ENCODE measurements at places on chromosomes 16 and 17.
A peak's percentile ranks its signal among the peaks of the same experiment; 100 is the strongest.

GRCh38 chr16:78727536-78727935, 628.1 kb downstream of the WWOX start:
- no peak for DNase-seq

DNA sequence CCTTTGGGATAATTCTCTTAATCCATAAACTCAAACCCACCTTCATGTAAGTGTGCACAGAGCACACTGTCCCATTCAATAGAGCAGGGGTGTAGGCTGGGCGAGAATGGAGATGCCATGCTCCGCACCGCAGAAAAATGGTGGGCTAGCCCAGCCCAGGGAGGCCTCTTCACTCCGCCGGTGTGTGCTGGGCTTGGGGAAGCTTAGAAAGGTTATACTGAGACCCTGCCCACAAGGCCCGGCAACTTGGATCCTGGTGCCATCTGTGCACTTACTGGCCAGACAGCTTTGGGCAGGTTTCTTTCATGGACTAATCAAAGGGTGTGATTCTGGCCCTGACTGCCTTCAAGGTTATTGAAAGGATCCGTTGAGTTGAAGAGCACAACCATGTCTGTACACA, 3.7 kb upstream of the STAT5A start:
- DNase-seq, result no peak

GRCh38 chr17:12089809-12090384, 69.2 kb downstream of the MAP2K4 start:
- DNase-seq, result no peak

DNA sequence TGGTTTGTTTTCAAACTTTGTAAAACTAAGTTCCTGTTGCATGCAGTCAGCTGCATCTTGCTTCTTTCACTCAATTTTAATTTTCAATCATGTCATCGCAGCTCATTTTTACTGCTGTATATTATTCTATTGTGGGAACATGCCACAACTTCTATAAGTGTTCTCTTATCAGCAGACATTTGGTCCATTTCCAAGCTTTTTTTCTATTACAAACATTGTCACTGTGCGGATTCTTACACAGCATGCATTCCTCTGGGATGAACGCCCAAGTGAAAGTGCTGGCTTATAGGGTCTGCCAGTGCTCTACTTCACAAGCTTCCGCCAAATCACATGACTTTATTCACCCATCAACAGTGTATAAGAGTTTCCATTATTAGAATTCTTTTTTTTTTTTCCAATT, 22.7 kb downstream of the GINS3 start:
- DNase-seq, result no peak

- peak; percentile 61 for DNase-seq
Observed at GRCh38 chr17:28570716-28571360, 486 bp downstream of the PIGS start.

DNA sequence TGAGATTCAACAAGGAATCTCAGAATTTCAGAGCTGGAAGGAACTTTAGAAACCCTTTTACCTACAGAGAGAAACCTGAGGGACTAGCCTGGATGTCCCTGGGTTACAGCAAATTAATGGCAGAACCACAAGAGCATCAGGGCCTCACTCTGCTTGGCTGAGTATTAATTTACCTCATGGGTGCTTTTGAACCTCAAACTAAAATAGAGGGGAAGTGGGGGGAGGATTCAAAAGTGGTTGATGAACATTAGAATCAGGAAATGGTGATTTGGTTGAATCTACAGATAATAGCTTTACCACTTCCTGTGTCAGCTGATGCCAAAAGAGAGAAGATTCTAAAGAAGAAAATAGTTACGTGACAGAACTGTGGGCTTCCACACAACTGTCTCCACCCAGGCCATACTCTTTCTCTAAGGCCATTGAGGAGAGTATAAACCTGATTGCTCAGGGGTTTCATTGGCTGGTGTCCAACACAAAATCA, 11.3 kb upstream of the SKAP1 start:
- DNase-seq, result no peak

GRCh38 chr16:27640277-27640600, 90.3 kb downstream of the KATNIP start:
- peak; percentile 57 for DNase-seq

GRCh38 chr17:30086896-30087295, 29.7 kb upstream of the NSRP1 start:
- no peak for DNase-seq

DNA sequence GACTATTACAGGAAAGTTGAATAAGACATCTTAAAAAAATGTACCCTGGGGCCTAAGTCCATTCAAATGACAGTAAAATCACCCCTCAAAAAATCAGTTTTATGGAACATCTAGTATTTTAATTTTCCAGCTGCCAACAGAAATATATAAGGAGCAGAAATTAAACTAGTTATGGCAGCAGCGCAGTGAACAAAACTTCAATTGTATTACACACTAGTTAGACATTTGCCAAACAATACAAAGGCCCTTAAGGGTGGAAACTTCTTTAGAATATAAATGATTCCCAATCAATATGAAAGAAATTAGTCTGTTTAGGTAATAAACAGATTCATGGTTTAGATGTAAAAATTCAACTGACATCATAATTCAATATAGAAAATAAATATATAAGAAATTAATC, 18.1 kb upstream of the RFFL start:
- no peak for DNase-seq

DNA sequence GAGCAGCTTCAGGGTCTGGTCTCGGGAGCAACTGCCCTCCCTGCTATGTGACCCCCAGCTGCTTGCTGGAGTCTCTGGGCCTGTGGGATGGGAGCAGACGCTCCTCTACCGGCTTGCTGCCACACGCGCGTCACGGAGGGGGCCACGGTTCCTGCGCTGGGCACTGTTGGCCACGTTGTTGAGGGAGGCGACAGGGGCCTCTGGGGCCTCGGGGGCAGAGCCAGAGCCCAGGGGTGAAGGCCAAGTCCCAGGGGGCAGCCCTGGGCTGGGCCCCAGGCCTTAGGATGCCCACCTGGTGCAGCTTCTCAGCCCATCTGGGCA, 56.6 kb downstream of the ZFPM1 start:
- no peak for DNase-seq

- no peak for DNase-seq
Observed at GRCh38 chr16:10599626-10600025, 19.2 kb upstream of the EMP2 start.

- no peak for DNase-seq
Observed at GRCh38 chr17:60769327-60769726, 91.7 kb downstream of the BCAS3 start.

GRCh38 chr17:76408037-76408849, 23.8 kb downstream of the SPHK1 start:
- peak; percentile 85 for DNase-seq

DNA sequence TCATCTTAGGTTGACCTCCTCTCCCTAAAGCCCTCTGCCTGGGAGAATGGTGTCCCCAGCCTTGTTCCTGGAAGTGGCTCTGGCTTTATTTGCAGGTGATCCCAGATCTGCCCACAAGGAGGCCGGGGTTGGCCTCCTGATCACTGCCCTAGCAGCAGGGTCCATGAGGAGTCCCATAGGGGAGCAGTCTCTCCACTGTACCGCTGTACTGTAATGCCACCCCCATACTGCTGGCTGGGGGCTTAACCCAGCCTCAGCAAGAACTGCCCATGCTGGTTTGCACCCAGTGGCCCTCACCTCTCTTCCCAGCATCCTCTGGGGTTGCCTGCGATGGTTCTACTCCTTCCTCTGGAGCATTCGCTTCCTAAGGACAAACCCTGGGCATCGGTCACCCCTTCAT, 39.1 kb downstream of the PSME3IP1 start:
- no peak for DNase-seq

GRCh38 chr16:20610211-20610891, 34.2 kb upstream of the ACSM2B start:
- no peak for DNase-seq

DNA sequence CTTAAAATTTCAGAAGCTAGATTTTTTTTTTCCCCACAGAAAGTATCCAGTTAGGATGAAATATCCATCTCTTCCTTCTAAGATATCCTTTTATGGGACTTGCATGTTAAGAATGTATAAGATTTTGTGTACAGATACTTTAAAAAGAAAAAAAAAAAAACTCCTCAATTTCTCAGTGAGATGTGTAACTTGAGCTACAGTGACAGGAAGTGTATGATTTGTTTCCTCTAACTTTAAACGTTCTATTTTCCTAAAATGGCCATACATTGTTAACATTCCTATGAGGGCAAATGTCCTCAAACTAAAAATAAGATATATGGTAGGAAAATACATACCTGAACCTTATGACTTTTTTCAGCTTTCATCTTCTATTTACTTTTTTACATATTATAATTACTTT, 8.9 kb downstream of the FBXO47 start:
- no peak for DNase-seq

DNA sequence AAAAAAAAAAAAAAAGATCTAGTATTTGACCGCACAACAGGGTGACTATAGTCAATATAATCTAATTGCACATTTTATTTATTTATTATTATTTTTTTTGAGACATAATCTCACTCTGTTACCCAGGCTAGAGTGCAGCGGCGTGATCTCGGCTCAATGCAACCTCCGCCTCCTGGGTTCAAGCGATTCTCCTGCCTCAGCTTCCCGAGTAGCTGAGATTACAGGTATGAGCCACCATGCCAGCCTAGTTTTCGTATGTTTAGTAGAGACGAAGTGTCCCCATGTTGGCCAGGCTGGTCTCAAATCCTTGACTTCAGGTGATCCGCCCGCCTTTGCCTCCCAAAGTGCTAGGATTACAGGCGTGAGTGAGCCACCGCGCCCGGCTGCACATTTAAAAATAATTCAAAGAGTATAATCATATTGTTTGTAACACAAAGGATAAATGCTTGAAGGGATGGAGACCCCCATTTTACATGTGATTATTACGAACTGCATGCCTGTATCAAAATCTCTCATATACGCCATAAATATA, 794 bp downstream of the ANKS3 start:
- no peak for DNase-seq

DNA sequence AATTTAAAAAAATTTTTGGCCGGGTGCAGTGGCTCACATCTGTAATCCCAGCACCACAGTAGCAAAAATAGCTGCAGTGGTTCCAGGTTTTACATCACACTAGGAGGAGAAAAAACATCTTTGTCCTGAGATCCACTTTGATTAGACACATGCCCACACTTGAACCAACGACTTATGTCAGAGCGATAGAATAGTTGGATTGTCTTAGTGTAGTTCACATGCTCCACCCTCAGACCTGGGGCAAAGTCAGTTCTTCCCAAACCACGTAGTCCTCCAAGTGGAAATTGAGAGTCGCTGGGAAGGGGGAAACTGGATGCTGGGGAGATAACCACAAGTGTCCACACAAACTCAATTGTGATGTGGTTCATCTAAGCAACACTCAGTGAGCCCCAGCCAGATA, 11.4 kb upstream of the ITGAM start:
- DNase-seq, result no peak

- DNase-seq, result peak; percentile 81
Observed at GRCh38 chr17:77433385-77434135, 292.8 kb downstream of the SEC14L1 start.

GRCh38 chr17:6497496-6498221, 53.4 kb downstream of the PIMREG start:
- DNase-seq, result no peak

DNA sequence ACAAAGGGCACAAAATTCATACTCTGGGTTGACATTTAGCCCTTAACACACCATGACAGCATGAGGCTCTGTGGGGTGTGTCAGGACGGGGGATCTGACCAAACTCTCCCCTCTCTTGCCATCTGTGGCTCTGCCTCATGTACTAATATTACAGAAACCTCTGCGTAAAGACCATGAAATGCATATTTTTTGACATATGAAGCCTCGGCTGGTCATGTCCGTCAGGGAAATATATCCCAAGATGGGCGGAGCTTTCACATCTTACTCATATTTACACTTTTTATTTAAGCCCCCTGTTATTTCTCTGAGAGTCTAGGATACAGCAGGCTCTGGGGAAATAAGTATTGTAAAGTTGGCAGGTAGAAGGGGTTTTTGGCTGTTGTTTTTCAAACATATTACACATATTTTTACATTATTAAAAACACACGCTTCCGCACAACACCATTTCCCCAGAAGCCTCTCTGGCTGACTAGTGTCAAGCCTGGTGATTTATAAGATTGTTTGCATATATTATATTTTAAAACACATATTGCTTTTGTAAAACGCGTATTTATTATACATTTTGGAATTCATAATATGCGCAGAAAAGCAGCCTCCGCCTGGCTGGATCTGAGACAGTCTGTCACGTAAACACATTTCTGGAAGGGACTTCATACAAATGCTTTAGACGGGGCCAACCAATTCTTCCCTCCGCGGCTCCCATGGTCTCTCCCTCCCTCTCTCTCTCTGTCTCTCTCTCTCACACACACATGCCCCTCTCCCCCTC, 237.7 kb upstream of the ZFHX3 start:
- peak; percentile 78 for DNase-seq

DNA sequence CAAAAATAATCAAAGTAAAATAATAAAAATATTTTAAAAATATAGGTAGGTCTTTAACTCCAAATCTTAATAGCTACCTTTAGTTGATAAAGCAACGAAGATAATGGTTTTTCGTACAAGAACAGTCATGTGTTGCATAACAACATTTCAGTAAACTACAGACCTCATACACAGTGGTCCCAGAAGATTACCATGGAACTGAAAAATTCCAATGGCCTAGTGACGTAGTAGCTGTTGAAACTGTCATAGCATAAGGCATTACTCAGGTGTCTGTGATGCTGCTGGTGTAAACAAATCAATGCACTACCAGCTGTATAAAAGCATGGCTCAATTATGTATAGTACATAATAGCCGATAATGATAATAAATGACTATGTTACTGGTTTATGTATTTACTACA, 43.9 kb downstream of the CREBBP start:
- no peak for DNase-seq

DNA sequence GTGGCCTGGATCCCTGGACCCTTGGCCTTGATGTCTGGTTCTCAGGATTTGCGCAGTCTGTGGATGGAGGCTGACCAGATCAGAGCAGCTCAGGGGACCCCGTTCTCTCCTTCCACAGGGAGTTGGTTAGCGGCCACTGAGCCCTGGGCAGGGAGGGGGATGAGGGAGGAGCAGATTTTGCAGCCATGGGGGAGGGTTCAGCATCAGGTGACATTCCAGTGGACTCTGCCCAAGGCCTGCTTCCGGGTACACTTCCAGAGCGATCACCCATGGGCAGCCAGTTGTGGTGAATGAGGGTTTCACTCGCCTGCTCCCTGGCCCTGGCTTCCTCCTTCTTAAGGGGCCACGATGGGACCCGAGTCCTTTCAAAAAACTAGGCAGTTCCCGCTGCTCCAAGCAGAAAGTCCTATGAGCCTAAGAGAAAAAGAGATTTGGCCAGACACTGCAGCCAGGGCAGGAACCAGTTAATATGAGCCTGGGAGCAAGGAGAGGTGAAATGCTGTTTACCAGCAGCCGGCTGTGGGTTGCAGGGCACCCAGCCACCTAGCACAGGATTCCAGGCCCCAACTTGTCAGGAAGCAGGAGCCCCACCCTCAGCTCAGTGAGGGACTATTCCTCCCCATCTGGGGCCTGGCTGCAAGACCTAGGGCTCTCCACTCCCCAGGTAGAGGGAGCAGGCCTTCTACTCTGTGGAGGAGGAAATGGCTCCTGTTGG, 4.7 kb upstream of the GPRC5C start:
- peak; percentile 86 for DNase-seq

DNA sequence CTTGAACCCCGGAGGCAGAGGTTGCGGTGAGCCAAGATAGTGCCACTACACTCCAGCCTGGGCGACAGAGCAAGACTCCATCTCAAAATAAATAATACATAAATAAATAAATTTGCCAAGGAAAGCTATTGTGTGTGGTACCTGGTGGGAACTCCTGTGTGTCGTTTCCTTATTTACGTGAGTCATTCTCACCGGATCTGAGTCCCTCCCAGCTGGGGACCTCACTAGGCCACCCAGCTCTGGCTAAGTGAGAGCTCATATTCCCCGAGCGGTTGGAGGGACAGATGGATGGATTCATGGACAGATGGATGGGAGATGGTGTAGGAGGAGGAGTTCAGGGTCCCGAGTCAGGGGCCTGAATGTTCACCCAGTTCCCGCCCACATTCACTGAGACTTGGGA, 22.9 kb upstream of the C1QL1 start:
- DNase-seq, result no peak

Data from stomach (tissue), 19 donors.